ENCODE measurements at places on chromosomes 7 and 10.

DNA sequence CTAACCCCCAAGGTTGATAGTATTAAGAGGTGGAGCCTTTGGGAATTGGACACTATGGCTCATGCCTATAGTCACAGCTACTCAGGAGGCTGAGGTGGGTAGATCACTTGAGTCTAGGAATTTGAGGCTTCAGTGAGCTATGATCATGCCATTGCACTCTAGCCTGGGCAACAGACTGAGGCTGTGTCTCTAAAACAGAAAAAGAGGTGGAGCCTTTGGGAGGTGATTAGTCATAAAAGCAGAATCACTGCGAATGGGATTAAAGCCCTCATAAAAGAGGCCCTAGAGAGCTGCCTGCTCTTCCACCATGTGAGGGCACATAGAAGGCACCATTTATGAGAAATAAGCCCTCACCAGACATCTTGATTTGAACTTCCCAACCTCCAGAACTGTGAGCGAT, 81.9 kb downstream of the SKAP2 start:
- no peak for DNase-seq

DNA sequence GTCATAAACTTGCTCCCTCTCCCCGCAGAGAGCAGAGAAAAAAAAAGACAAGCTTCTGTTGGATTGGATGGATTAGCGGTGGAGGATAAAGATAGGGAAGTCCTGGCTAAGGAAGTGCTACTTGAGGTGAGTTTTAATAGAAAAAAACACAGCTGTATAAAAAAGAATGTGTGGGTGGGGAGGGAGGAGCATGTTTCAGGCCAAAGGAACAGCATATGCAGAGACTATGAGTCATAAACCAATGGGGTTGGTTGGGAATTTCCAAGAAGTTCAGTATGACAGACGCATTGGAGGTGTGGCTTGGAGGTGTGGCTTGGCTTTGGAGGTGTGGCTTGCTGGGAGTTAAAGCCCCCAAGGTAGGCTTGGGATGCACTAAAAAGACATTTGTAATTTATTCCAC, 103.0 kb upstream of the LSM8 start:
- DNase-seq, result peak; percentile 74

- DNase-seq, result no peak
Observed at GRCh38 chr10:103273041-103273441, 3.9 kb upstream of the INA start.

- no peak for DNase-seq
Observed at GRCh38 chr10:55551603-55552002, 750.6 kb upstream of the PCDH15 start.

- DNase-seq, result no peak
Observed at GRCh38 chr7:71208881-71209280, 76.9 kb downstream of the GALNT17 start.

GRCh38 chr10:111732166-111732785, 451.3 kb downstream of the GPAM start:
- DNase-seq, result no peak

GRCh38 chr10:4686644-4686996, 139.4 kb upstream of the AKR1E2 start:
- DNase-seq, result no peak

DNA sequence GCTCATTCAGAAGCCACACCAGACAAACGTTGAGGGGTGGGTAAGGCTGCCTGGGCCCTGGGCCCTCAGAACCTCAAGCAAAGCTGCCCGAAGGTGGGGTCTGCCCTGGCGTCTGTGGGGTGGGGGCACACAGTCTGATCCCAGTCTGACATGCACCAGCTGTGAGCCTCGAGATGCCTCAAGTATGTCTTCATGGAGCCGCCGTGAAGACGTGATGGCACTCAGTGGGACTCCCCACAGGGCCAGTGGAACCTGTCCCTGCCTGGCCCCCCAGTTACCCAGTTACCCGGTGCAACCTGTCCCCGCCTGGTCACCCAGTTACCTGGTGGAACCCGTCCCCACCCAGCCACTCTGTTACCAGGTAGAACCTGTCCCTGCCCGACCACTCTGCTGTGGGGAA, 351.2 kb downstream of the PTPRN2 start:
- no peak for DNase-seq

DNA sequence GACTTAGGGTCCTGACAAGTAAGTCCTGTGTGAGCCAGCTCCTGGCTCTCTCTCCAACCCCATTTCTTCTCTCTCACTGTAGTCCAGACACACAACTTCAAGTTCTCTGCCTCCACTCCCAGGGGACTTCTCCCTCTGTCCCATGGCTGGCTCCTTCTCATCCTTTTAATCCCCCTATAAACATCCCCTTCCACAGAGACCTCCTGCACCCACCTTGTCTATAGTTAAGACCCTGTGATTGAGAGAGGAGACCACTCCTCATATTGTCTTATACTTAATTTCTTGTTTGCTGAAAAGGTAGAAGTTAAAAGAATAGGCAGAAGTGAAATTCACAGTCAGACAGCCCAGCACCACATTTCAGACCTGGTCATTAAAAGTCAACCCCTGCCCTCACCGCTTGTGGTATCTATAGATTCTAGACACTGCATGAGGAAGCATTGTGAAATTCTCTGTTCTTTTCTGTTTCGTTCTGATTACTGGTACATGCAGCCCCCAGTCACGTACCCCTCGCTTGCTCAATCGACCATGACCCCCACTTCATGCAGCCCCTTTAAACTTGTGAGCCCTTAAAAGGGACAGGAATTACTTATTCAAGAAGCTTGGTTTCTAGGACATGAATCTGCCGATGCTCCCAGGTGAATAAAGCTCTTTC, 125.6 kb upstream of the FRMD4A start:
- no peak for DNase-seq

GRCh38 chr10:117094856-117095255, 43.2 kb downstream of the VAX1 start:
- DNase-seq, result no peak
